ENCODE measurements at places on chromosomes 6 and 20.

DNA sequence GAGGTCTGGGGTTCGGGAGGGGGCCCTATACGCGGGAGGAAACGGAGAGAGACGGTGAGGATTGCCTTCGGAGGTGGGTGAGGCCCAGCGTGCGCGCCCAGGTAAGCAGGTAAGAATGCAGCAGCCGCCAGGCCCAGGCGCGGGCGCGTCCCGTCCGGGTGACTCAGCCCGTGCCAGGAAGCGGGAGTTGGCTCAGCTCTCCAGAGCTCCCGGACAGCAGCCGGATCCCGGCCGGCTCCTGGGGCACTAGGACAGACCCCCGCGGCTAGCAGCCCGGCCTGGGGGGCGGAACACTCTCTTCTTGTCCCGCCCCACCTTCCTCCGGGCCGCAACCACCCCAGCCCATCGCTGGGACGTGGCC, 1.5 kb upstream of the MDFI start:
- peaks cover 5% of the 10 kb centered on the region for H3K4me1 ChIP-seq
- no peak overlapping the region for H3K27ac ChIP-seq
- peaks cover 10% of the 10 kb centered on the region for H3K36me3 ChIP-seq

DNA sequence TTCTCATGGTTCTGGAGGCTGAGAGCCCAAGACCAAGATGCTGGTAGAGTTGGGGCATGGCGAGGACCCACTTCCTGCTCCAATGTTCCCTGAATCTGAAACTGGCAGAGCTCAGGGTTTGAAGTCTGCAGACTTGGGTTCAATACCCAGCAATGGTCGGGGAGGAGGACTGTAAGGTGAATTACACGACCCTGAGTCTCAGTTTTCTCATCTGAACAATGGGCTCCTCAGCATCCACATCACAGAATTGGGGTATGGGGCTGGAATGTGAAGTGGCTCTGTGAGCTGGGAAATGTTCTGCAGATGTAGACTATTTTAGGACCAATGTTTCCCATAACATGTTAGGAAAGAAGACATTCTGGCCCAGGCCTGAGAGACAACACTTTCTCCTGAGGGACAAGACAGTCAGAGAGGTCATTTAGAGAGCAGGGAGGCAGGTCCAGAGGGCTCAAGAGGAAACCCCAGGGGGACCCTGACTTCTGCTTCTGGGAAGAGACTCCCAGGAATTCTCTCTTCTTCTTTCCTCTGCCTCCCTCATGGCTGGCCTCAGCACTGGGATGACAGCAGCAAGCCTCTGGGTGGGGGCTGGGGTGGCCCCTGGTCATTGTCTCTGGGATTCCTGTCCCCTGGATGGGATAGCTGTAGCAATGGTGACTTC, 141.3 kb upstream of the PMEPA1 start:
- no peaks in the 10 kb centered on the region for H3K36me3 ChIP-seq
- no peak overlapping the region for H3K4me3 ChIP-seq
- no peaks in the 10 kb centered on the region for H3K4me1 ChIP-seq
- H3K27ac ChIP-seq: no peak overlapping the region
- H3K27me3 ChIP-seq: no peaks in the 10 kb centered on the region
- peak; percentile 8 for DNase-seq

DNA sequence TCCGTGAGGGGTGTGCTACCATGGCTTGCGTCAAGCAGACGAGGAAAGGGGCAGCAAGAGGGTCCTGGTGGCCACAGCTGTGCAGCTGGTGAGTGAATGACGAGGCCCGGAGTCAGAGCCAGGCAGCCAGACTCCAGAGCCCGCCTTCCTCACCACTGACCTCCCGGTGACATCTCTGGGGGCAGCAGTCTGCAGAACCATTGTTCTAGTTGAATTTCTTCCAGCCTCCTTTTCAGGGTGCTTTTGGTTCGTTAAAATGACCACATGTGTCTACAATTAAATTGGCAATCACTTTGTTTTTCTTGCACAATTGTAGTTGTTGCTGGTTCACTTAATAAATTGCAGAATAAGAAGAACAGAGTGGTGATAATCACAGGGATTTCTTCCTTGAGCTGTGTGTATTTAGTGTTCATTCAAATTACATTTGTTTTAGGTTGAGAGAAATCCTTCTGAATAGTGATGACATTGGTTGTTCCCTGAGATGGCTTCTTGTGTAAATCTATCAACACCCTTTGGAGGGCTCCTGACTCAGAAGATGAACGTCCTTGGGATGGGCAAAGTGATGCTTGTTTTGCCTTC, 96.4 kb downstream of the TULP4 start:
- H3K27ac ChIP-seq: no peak overlapping the region
- H3K27me3 ChIP-seq: no peaks in the 10 kb centered on the region
- H3K36me3 ChIP-seq: peaks cover 5% of the 10 kb centered on the region
- H3K4me1 ChIP-seq: no peaks in the 10 kb centered on the region

DNA sequence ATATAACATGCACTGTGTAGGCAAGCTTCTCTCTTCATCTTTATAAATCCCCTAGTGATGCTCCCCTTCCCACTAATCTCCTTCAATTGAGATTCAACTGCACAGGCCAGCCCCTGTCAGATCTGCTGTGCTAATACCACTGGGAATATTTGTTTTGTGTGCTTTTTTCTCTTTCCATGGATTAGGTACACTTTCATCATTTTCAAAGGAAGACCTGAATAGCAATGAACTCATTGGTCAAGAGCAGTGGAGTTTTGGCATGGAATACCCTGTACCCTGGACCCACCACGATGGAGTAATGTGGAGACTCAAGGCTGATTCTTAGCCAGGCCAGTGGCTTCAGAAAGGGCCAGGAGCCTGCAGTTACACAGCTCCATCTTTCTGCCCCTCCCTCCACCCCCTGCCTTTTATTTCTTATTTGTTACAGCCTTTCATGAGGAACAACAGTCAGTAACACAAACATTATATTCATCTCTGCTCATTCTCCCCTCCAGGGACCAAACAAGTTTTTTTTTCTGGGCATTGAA, 75.4 kb upstream of the KCNG1 start:
- no peak for DNase-seq
- no peaks in the 10 kb centered on the region for H3K36me3 ChIP-seq
- H3K27me3 ChIP-seq: no peaks in the 10 kb centered on the region
- H3K4me1 ChIP-seq: no peaks in the 10 kb centered on the region
- H3K4me3 ChIP-seq: no peak overlapping the region

DNA sequence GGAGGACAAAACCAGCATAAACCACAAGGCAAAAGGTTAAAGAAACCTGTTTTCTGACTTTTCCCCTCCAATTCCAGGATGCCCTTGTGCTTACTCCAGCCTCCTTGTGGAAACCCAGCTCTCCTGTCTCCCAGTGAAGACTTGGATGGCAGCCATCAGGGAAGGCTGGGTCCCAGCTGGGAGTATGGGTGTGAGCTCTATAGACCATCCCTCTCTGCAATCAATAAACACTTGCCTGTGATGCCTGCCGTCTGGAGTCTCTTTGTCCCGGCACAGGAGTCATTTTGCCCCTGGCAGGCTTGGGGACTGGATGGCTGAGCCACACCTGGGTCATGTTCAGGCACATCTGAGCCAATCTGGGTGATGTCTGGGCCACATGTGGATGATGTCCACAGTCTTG, 26.6 kb downstream of the BPIFB1 start:
- H3K27me3 ChIP-seq: no peaks in the 10 kb centered on the region
- H3K4me1 ChIP-seq: no peaks in the 10 kb centered on the region
- H3K4me3 ChIP-seq: no peak overlapping the region
- no peak for DNase-seq
- no peak overlapping the region for H3K27ac ChIP-seq
- H3K36me3 ChIP-seq: no peaks in the 10 kb centered on the region

GRCh38 chr6:117915846-117916245, 8.8 kb downstream of the SLC35F1 start:
- peaks cover 9% of the 10 kb centered on the region for H3K27me3 ChIP-seq
- H3K27ac ChIP-seq: no peak overlapping the region

GRCh38 chr6:74061201-74061600, 365.2 kb downstream of the CD109 start:
- no peak overlapping the region for H3K4me3 ChIP-seq
- H3K4me1 ChIP-seq: 0 out of 2 replicates have a peak, but pooled peaks cover 5% of the 10 kb centered on the region
- H3K27me3 ChIP-seq: no peaks in the 10 kb centered on the region
- H3K36me3 ChIP-seq: no peaks in the 10 kb centered on the region
- no peak for DNase-seq
- H3K27ac ChIP-seq: no peak overlapping the region

DNA sequence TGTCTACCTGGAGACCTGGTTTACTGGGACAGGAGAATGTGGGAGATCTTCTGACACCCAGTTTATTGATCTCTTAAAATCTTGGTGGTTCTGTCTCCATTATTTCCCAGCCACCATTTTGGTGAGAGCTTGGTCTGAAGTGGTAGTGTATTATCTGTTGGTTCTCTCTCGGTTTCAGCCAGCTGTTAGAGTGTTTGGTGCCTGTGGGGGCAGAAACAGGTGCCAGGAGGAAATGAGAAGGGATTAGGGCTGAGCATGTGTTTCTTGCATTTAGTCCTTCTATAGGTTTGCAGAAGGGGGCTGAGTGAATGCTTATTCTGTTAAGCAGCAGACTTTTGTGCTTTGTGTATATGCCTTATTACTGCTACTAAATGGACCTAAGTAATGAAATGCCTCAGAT, 9.6 kb downstream of the JARID2 start:
- H3K4me1 ChIP-seq: peaks cover 27% of the 10 kb centered on the region
- H3K4me3 ChIP-seq: peak overlapping the region; percentile 8
- H3K27ac ChIP-seq: no peak overlapping the region
- no peak for DNase-seq

GRCh38 chr6:44966449-44967092, 361.6 kb upstream of the RUNX2 start:
- H3K27me3 ChIP-seq: no peaks in the 10 kb centered on the region
- H3K27ac ChIP-seq: no peak overlapping the region
- H3K36me3 ChIP-seq: peaks cover 5% of the 10 kb centered on the region
- H3K4me3 ChIP-seq: no peak overlapping the region
- no peaks in the 10 kb centered on the region for H3K4me1 ChIP-seq
- no peak for DNase-seq

- no peak for DNase-seq
- no peaks in the 10 kb centered on the region for H3K4me1 ChIP-seq
- no peak overlapping the region for H3K27ac ChIP-seq
Observed at GRCh38 chr6:11851387-11851786, 72.8 kb upstream of the ADTRP start.

DNA sequence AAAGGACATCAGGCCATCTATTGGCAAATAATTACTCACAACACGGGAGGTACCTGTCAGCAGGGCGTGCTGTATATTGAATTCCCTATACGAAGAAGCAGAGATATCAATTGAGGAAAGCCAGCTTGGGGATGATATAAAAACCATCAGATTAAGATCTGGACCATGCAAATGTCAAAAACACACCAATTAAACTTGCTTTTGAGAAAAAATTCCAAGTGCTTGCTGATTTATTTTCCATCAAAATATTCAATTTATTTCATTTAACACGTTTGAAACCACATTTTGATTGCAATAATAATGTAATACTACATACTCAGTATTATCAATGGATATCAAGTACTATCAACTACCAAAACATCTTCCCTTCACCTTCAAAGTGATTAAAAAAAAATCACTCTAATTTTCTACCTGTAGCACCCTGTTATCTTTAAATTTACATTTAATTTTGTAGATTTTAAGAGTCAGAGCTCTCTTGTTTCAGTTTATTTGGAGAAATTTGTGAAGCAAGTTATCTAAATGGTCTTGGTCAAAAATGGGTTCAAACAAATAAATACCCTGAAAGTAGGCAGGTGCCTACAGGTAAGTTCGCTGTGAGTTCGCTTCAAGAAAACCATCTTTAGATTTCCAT, 6.8 kb upstream of the TBX18 start:
- no peak overlapping the region for H3K27ac ChIP-seq
- no peak overlapping the region for H3K4me3 ChIP-seq
- no peaks in the 10 kb centered on the region for H3K4me1 ChIP-seq
- peaks cover 73% of the 10 kb centered on the region for H3K27me3 ChIP-seq
- DNase-seq: no peak

DNA sequence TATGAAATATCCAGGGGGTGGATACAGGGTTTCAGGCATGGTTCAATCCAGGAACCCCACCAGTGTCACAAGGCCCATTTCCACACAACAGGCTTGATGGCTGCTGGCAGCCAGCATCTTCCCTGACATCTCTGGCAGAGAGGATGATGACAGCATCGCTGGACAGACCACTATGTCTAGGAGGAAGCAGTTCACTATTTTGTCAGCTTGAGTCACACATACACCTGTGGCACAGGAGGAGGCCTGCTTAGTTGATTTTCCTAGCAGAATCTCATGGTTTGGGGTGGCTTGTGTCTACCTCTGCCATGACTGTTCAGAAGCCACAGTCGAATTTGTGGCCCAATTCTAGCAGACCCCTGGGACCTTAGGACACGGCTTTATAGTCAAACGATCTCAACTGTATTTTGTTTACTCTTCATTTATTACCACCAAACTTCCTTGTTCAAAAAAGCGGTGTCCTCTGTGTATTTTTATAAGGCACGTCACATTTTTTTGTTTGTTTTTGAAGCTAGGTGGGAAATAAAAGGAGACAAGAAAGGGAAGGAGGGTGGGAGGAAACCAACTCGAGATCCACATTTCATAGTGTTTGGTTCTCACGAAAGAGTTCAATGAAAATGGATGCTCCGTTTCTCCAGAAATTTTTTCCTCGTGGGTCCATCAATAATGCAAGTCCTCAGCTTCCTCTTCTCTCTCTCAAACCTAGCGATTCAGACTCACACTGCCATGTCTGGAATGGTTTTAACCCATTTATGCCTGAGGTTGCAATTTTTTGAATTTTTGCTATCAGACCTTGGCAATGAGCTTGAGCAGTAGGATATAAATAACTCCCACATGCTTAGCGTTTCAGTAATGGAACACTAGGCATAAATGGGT, 94.4 kb downstream of the TOX2 start:
- H3K27ac ChIP-seq: no peak overlapping the region
- no peaks in the 10 kb centered on the region for H3K27me3 ChIP-seq
- no peaks in the 10 kb centered on the region for H3K4me1 ChIP-seq
- H3K4me3 ChIP-seq: no peak overlapping the region

GRCh38 chr6:23016696-23017095, 447.3 kb downstream of the HDGFL1 start:
- H3K27ac ChIP-seq: no peak overlapping the region
- H3K4me3 ChIP-seq: no peak overlapping the region
- no peaks in the 10 kb centered on the region for H3K36me3 ChIP-seq
- peaks cover 5% of the 10 kb centered on the region for H3K4me1 ChIP-seq

DNA sequence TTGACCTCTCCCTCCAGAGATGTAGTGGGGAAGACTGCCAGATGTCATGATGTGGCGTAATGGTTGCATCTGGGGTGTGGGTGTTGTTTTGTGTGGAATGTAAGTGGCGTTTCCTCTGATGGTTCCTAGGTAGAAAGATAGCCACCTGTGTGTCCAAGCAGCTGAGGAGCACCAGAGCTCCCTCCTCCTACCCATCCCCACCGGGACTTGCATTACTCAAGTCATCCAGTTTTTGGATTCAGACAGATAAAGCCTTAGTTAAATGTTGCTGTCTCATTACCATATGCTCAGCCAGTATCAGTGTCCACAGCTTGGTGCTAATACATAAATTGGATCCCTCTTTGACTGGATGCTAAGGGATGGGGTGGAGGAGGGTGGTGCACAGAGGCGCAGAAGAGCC, 282.3 kb downstream of the TBC1D7 start:
- no peak overlapping the region for H3K27ac ChIP-seq
- no peak overlapping the region for H3K4me3 ChIP-seq
- no peaks in the 10 kb centered on the region for H3K36me3 ChIP-seq
- H3K4me1 ChIP-seq: no peaks in the 10 kb centered on the region
- DNase-seq: no peak

- no peak overlapping the region for H3K27ac ChIP-seq
- H3K27me3 ChIP-seq: no peaks in the 10 kb centered on the region
- DNase-seq: no peak
- H3K4me3 ChIP-seq: no peak overlapping the region
- no peaks in the 10 kb centered on the region for H3K36me3 ChIP-seq
Observed at GRCh38 chr6:7439228-7439627, 49.6 kb downstream of the RIOK1 start.

All from H9 (cell line).